ENCODE measurements at places on chromosomes 7 and 10.

- DNase-seq: no peak
Observed at GRCh38 chr10:1712314-1712713, 25.0 kb downstream of the ADARB2 start.

DNA sequence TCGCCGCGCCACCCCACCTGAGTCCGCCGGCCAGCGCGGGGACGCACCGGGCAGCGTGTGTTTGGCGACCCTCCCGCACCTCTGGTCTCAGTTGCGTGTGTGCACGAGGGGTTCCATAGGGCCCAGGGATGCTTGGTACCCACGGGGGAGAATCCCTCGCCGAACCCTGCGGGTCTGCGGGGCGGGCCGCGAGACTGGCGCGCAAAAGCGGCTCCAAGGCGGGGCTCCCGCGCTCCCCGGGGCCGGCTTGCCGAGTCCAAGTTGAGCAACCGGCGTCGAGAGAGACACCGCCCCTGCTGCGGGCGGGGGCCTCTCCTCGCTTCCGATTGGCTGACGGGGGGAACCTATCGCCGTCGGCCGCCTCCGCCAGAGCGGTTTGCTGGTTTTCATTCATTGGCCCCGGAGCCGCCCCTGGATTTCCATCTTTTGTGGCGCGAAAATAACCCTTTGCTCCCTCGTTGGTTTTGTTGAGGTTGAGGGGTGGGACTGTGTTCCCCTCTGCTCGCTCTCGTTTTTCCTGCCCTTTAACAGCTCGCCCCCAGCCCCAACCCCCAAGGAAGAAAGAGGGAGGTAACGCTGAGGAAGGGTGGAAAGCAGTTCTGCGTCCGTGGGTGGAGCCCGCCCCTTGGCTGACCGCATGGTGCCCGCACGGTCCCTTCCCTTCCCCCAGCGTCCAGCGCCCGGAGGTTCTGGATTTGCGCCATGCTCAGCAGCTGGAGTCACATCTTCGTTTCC lies 4.0 kb upstream of the IGF2BP3 start:
- peak; percentile 85 for DNase-seq

DNA sequence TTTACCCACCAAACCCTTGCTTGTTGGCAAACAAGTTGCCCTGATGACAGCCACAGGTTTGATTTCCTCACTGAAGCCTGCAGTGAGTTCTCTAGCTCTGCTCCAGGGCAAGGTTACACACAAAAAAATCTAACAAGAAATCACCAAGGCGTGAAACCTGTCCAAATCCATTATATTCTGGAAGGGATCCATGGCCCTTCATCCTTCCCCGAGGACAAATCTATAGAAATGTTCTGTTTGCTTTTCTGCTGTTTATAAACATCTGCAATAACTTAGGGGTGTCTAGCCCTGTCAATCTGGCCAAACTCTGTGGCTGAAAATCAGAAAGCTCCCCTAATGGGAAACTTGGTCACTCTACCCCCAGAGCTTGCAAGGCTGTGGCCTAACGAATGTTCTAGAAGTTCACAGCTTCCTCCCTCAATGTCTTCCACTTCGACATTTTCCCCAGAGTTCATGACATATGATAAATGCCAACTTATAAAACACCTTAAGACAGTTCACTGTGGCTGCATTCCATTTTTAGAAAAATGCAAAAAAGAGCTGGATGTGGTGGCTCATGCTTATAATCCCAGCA lies 164.5 kb downstream of the PRPF18 start:
- no peak for DNase-seq

DNA sequence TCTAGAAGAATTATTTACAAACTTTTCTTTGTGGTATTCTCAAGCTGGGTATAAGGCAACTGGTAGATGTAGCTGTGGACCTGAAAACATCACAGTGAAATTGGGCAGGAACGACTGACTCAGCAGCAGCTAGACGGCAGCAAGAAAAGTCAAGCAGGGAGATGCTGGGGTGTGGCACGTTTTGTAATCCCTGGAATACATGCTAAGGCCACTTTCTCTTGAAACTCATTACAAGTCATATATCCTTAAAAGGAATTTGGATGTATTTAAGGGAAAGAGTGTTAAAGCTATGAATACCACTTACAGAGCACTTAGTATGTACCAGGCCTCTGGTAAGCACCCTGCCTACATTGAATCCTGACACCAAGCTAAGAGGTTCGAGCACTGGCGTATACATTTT lies 17.4 kb downstream of the BEND7 start:
- no peak for DNase-seq

GRCh38 chr7:79459381-79459780 lies 5.9 kb upstream of the MAGI2 start:
- no peak for DNase-seq

DNA sequence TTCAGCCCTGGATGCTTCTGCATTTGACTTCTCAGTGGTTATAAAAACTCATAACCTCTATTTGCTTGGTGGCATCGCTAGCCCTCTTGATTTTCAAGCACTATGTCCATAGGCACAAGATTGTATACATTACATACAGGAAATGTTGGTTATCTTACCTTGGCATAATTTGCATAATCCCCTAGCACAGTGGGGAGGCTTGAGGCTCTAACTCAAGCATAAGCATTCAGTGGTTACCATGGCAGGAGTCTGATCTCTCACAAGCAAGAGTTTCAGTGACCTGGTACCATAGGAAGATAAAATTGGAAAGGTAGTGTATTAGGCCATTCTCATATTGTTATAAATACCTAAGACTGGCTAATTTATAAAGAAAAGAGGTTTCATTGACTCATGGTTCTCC lies 121.8 kb downstream of the PLXDC2 start:
- no peak for DNase-seq

DNA sequence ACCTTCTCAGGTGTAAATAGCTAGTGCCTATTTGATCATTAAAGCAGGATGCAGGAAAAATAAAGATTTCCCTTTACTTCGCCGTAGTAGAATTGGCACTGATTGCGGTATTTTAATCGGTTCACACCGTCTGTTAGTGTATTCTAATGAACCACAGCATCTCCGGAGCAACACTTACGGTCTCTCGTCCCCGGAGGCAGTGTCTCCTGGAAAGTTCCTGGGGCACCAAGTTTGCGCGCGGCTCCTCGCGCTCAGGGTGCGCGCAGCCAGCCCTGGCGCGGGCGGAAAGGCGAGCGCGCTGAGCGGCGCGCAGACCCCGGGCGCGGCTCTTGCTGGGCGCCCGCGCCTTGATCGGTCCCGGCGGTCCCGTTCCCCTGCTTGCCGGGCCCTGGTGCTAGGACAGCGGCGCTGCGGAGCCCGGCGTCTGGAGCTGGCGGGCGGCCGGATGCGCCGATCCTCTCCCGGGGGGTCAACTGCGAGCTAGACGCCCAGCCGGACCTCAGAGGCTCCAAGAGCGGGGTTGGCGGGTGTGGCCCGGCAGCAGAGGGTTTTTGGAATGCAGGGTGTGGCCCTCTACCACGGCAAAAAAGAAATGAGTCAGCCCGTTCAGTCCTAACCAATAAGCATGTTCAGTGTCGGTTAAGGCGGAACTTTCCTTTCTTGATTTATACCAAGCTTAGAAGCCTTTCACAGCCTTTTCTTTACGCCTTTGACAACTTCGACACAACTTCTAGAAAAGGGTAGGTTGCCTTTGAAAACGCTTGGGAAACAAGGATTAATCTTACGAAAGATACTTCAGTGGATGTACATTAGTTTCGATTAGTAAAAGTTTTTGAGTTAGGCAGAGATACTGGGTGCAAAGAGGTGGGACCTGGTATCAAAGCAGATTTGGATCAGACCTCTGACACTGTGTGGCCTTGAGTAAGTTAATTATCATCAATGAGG lies 166.8 kb upstream of the ASAH2 start:
- no peak for DNase-seq

DNA sequence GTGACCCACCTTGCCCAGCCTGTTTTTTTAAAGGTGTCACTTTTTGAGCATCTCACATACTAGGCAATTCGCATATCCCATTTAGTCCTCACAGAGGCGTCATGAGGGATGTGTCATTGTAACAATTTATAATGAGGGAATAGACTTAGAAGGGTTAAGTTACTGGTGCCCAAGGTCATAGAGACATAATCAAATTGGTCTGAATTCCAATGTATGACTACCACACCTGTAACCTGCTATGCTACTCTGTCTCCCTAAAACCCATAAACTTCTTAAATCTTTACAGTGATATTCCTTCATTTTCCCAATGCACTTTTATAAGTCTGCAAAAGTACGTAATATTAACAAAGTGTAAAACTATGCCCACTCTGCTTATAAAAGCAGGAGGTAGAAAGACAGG lies 7.1 kb downstream of the ZMYND11 start:
- no peak for DNase-seq

GRCh38 chr10:48819783-48820182 lies 119.9 kb downstream of the LRRC18 start:
- no peak for DNase-seq

- peak; percentile 94 for DNase-seq
Observed at GRCh38 chr7:2314209-2314955, at the start of gene SNX8. Gene SNX8, minus strand, starts transcription at chr7:2314441. Its CDS starts 20 bp downstream, at chr7:2314421.

DNA sequence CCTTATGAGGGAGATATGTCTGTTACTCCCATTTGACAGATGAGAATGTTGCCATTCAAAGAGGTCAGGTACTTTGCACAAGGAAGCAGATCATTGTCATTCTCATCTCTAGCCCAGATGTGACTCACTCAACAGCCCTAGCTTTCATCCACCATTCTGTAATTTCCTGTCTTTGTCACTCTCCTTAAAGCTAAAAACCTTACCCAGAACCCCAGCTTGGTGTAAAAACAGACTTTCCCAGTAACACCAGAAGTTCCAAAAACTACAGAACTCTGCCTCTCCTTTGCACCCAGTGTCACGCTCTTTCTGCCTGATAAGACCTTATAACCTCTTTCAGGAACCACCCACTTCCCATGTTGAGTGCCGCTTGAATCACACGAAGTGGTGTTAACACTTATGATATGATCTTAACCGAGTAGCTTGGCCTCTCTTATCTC lies 89.1 kb upstream of the SP4 start:
- no peak for DNase-seq

GRCh38 chr10:1418031-1418550 lies 319.2 kb downstream of the ADARB2 start:
- DNase-seq: no peak

DNA sequence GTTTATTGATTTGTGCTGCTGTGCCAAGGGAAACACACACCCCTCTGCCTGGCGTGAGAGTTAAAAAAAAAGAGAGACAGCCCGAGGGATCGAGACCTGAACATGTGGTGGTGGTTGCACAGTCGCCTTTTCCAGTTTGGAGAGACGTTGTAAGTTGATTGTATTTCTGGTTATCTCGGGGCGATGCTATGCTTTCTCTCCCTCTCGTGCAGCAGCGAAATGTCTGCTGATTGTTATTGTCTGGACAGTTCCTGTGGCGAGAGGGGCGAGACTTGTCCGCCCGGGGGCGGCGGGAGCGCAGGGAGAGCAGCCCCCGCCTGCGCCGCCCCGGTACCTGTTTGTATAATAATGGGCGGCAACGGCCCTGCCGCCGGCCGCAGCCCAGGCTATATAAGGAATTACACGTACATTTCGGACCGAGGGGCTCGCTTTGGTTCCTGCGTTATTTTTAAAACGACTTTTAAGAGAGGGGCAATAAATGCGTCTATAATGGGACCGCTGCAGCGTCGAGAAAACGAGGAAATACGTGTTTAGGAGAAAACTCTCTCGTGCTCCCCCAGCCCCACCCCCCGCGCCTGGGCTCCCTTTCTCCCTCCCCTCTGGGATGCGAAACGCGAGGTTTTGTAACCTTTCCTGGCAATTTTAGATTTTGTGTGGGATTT lies 1.7 kb downstream of the ZEB1 start:
- DNase-seq: no peak

- no peak for DNase-seq
Observed at GRCh38 chr7:134935701-134936100, 50.6 kb upstream of the AGBL3 start.

GRCh38 chr7:6032641-6033040 lies 1.5 kb downstream of the ANKRD61 start:
- no peak for DNase-seq

DNA sequence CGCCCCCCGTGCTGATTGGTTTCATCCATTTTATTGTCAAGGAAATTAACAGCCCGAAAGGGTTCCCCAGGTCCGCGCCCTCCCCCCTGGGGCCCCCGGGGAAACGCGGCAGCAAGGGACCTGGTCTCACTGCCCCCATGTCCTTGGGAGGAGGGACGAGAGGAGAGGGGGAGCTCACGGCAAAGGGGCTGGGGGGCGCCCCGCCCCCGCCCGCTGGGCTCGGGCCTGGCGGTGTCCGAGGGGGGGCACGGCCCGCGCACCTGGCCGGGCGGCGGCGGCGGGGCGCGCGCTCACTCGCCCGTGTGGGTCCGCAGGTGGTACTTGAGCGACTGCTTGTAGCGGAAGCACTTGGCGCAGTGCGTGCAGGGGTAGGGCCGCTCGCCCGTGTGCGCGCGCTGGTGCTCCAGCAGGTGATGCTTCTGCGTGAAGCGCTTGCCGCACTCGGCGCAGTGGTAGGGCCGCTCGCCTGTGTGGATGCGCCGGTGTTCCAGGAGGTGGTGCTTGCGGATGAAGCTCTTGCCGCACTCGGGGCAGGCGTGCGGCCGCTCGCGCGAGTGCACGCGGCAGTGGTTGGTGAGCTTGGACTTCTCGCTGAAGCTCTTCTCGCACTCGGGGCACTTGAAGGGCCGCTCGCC lies 29.3 kb downstream of the ZNF777 start:
- DNase-seq: no peak

- DNase-seq: no peak
Observed at GRCh38 chr10:21039721-21040120, 142.6 kb upstream of the NEBL start.

- no peak for DNase-seq
Observed at GRCh38 chr10:26441491-26442214, 3.5 kb downstream of the APBB1IP start.

DNA sequence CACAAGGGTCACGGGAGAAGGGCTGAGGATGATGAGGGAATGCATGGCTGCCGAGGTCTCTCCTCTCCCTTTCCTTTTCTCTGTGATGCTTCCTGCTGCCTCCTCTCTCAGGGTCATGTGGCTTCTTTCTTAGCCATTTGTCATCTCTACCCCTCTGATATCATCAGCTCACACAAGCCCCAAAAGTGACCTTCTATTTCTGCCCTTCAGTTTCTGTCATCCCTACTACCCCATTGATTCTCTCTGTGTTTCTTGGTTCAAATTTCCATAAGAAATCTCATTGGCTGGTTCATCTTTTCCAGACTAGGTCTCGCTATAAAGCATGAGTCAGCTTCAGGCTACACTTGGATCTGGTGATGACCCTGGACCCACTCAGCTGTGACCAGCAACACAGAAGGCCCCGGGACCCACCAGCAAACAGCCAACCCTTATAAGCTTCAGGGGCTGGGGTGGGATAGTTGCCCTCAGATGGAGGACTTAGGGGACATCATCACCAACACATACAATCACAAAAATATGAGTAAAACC lies 284.3 kb downstream of the SKAP2 start:
- no peak for DNase-seq

DNA sequence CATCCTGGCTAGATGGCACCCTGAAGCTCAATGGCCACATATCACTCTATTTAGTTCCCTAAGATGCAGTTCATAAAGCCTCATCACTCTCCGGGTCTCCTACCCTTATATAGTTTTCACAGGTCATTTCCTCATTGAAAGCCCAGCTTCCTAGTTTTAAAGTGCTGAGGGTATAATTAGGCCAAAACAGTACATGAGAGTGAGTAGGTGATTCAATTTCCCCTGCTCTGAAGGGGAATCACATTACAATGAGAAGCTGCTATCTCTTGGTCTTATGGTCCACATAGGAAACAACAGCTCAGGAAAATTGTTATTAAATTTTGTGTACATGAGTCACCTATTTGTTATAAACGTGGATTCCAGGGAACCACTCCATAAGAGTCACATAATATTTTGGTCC lies 162.0 kb downstream of the SEMA3E start:
- no peak for DNase-seq

Measured in NCI-H187 (cell line).